Aorta (tissue), 5 donors: ENCODE measurements at places on chromosomes 5 and 9. TPM values are rescaled to one million over a fixed set of nuclear protein-coding genes. Genes with fewer than 3 reads are reported as not detected.
A peak's percentile ranks its signal among the peaks of the same experiment; 100 is the strongest.

DNA sequence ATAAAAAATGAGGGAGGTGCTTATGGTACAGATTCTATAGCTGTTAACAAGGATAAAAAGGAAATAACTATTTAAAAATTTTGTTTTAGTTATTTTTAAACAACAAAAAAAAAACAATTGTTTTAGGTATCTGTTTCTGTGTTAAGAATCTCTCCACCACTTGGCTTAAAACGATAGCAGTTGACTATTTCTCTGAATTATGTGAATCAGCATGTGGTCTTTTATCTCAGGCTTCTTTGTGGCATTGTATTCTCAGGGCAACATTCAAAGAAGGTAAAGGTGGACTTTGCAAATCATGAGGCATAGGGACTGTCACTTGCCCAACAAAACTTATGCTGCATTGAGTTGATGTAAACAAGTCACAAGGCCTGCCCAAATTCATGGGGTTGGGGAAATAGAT, 55.2 kb downstream of the ERBIN start:
- H3K36me3 ChIP-seq, result no peaks in the 10 kb centered on the region
- no peak overlapping the region for H3K4me3 ChIP-seq
- H3K27ac ChIP-seq, result no peak overlapping the region
- H3K27me3 ChIP-seq, result no peaks in the 10 kb centered on the region
- no peak for DNase-seq

DNA sequence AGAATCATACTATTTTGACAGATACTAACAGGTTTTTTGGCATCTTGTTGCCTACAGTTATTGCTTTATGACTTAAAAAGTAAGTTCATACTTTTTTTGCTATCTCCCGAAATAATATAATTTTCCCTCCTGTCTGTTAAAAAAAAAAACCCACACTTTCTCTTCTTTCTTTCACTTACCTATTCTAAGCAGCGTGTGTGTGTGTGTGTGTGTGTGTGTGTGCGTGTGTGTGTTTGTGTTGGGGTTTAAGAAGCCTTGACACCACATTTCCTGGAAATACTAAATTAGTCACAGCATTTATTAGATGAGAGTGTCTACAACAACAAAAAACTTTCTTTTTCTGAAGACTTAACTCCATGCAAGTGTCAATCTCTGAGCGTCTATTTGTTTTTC, 12.4 kb downstream of the TNFAIP8 start:
- no peak overlapping the region for H3K4me3 ChIP-seq
- no peak overlapping the region for H3K27ac ChIP-seq
- H3K27me3 ChIP-seq, result no peaks in the 10 kb centered on the region
- H3K36me3 ChIP-seq, result no peaks in the 10 kb centered on the region
- H3K4me1 ChIP-seq, result peaks cover 6% of the 10 kb centered on the region
- no peak for DNase-seq

Gene ABCA1
- 44.7 TPM for total RNA-seq

Gene SLC27A6
- total RNA-seq, result 0.24 TPM

- no peaks in the 10 kb centered on the region for H3K36me3 ChIP-seq
- no peaks in the 10 kb centered on the region for H3K27me3 ChIP-seq
- H3K4me1 ChIP-seq, result no peaks in the 10 kb centered on the region
- no peak overlapping the region for H3K27ac ChIP-seq
- no peak for DNase-seq
- H3K4me3 ChIP-seq, result no peak overlapping the region
Measured at GRCh38 chr9:78788101-78788500, 491.2 kb downstream of the PSAT1 start.

Gene C9
- 0.13 TPM for total RNA-seq

Gene PCA3
- total RNA-seq, result 0.32 TPM

DNA sequence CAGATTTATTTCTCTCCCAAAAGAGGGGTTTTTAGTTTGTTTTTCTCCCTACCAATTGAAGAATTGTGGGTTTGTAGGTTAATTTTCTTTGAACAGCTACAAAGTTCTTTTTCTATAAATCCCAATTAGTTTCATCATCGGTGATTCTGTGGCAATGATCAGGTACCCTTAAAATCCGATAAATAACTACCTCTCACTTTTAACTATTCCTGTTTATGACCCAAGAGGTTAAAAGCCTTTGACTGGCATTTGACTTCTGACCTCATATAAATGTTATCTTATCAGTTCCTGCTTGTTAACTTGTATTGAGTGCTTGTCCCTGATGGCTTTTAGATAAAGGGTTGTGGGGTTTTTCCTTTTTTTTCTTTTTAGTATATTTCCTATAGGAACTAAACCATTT, 124.4 kb upstream of the TMEM161B start:
- no peaks in the 10 kb centered on the region for H3K4me1 ChIP-seq
- no peaks in the 10 kb centered on the region for H3K36me3 ChIP-seq
- no peaks in the 10 kb centered on the region for H3K27me3 ChIP-seq
- H3K4me3 ChIP-seq, result no peak overlapping the region
- H3K27ac ChIP-seq, result no peak overlapping the region

DNA sequence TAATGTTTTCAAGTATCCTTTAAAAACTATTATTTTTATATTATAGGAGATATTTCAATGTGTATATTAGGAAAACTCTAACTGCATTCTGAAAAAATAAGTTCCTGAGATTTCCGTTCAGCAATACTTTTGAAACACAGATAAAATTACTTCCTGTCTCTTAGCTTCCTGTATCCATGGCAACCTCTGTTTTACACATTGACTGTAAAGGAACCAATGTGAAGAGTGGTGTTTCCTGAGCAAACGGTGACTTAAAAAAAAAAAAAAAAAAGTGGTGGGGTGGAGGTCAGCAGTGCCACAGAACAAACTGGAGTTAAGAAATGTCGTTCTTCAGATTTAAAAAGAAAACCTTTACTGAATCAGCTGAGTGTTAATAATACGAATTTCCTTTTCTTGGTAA, at the start of gene LRRC70:
LRRC70 (plus strand) TSS at position 280 of the 400 bp plus-strand sequence. CDS start 620 bp downstream, outside the sequence.
- no peak within 1 kb of the TSS for H3K4me3 ChIP-seq
- no peaks in the 10 kb centered on the region for H3K4me1 ChIP-seq
- H3K27me3 ChIP-seq, result no peaks in the 10 kb centered on the region
- no peak for DNase-seq

GRCh38 chr5:88193896-88194295, 74.7 kb downstream of the TMEM161B start:
- no peak overlapping the region for H3K27ac ChIP-seq
- H3K4me3 ChIP-seq, result no peak overlapping the region
- DNase-seq, result no peak
- no peaks in the 10 kb centered on the region for H3K36me3 ChIP-seq
- no peaks in the 10 kb centered on the region for H3K4me1 ChIP-seq

Gene PCDHGA1
- 1.6 TPM for total RNA-seq

Gene LTC4S
- total RNA-seq, result 34.7 TPM

GRCh38 chr9:36884721-36885120, 149.3 kb downstream of the PAX5 start:
- DNase-seq, result peak; percentile 55
- no peak overlapping the region for H3K4me3 ChIP-seq
- H3K27me3 ChIP-seq, result no peaks in the 10 kb centered on the region
- H3K4me1 ChIP-seq, result no peaks in the 10 kb centered on the region
- no peak overlapping the region for H3K27ac ChIP-seq

Gene BTNL3
- not detected for total RNA-seq

DNA sequence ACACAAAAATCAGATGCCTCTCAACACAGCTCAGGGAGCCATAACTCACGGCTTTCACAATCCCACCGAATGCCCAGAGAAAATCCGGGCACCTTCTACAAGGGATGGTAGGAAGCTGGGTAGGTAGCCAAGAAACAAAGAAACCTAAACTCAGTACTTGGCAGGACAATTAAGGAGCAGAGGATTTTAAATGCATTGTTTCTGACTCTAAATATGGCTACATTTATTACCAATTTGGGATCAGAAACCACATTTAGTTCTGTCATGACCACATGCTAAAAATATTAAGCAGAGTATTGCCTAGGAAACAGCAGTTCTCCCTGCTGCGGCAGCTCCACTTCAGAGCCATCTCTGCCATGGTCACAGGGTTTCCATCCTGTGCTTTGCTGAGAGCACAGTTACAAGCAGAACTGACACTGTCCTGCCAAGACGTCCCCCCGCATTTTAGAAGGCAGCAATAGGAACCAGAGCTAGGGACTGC, 57.5 kb downstream of the SIL1 start:
- H3K27ac ChIP-seq, result peak overlapping the region; percentile 61
- no peak for DNase-seq

DNA sequence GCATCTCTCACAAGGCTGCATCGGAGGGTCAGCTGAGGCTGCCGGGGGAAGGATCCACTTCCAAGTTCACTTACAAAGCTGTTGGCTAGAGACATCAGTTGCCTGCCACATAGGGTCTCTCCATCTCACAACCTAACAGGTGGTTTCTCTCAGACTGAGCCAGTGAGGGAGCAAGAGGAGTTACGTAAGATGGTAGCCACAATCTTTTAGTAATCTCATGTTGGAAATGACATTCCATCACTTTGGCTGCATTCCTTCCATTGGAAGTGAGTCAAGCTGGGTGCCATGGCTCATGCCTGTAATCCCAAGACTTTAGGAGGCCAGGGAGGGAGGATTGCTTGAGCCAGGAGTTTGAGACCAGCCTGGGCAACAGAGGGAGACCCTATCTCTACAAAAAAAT, 7.4 kb upstream of the GRK6 start:
- H3K27me3 ChIP-seq, result no peaks in the 10 kb centered on the region
- no peaks in the 10 kb centered on the region for H3K36me3 ChIP-seq

Gene NMRK1
- total RNA-seq, result 33.1 TPM

Gene MOB3B
- 9.0 TPM for total RNA-seq

GRCh38 chr9:129567842-129568559, 52.9 kb downstream of the C9orf50 start:
- H3K36me3 ChIP-seq, result no peaks in the 10 kb centered on the region
- peak; percentile 84 for DNase-seq
- peak overlapping the region; percentile 29 for H3K4me3 ChIP-seq
- no peaks in the 10 kb centered on the region for H3K27me3 ChIP-seq
- no peaks in the 10 kb centered on the region for H3K4me1 ChIP-seq

DNA sequence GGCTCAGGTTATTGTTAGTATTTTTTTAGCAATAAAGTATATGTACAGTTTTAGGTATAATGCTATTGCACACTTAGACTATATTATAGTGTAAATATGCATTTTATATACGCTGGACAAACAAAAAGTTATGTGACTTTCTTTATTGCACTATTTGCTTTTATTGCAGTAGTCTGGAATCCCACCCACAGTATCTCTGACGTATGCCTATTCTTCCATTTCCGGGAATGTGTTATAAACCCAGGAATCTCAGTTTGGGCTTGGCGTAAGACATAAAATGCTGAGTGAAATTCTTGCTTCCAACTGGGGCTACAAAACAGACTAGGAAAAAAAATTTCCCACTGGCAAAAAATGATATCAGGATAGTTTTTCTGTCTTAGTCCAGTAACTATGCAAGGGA, 119.1 kb downstream of the HTR1A start:
- no peaks in the 10 kb centered on the region for H3K27me3 ChIP-seq
- H3K4me1 ChIP-seq, result no peaks in the 10 kb centered on the region
- H3K27ac ChIP-seq, result no peak overlapping the region
- no peak for DNase-seq

DNA sequence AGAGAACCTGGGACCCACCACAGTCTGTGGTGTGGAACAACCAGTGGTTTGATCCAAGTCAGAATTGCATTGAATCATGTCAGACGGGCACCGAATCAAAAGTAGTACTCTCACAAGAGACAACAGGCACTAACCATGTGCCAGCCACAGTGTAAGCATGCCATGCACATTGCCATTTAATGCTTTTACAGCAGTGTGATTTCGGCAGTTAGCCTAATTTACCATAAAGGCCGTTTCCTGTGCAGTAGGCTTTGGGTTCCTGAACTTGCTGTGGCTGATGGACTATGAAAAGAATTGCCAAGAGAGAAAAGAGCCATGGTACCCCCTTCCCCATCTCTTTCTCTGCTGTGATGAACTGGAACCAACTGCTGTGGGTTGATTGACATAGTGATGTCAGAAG, 540.6 kb downstream of the EBF1 start:
- no peak overlapping the region for H3K4me3 ChIP-seq
- no peak for DNase-seq
- H3K4me1 ChIP-seq, result no peaks in the 10 kb centered on the region
- peaks cover 1% of the 10 kb centered on the region for H3K27me3 ChIP-seq

GRCh38 chr9:17509151-17509550, 69.7 kb upstream of the SH3GL2 start:
- no peaks in the 10 kb centered on the region for H3K4me1 ChIP-seq
- H3K4me3 ChIP-seq, result no peak overlapping the region
- DNase-seq, result no peak
- H3K27me3 ChIP-seq, result no peaks in the 10 kb centered on the region
- no peaks in the 10 kb centered on the region for H3K36me3 ChIP-seq

DNA sequence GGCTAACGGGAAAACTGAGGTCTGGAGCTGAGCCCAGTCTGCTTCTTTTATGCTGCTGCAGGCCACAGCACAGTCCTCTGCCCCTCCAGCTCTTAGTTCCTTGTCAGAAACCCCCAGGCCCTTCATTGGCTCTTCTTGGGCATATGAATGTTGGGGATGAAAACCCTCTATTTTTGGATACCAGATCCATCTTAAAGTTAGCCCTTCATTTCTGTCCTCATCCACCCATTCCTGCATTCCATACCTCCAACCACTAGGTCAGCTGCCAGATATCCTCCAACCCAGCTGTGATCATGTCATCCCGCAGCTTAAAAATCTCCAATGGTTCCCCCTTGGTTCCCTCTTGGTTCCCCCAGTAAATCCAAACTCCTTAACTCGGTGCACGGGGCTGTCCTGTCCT, 1.8 kb upstream of the SLC25A51 start:
- H3K4me1 ChIP-seq, result peaks cover 3% of the 10 kb centered on the region
- no peaks in the 10 kb centered on the region for H3K27me3 ChIP-seq
- no peak for DNase-seq
- no peak overlapping the region for H3K4me3 ChIP-seq
- H3K36me3 ChIP-seq, result no peaks in the 10 kb centered on the region
- no peak overlapping the region for H3K27ac ChIP-seq

- no peak for DNase-seq
- no peaks in the 10 kb centered on the region for H3K27me3 ChIP-seq
- H3K36me3 ChIP-seq, result no peaks in the 10 kb centered on the region
- H3K4me1 ChIP-seq, result no peaks in the 10 kb centered on the region
Measured at GRCh38 chr5:146607659-146608332, 91.8 kb upstream of the GPR151 start.

- H3K27ac ChIP-seq, result no peak overlapping the region
- H3K4me3 ChIP-seq, result no peak overlapping the region
- H3K27me3 ChIP-seq, result no peaks in the 10 kb centered on the region
- no peaks in the 10 kb centered on the region for H3K36me3 ChIP-seq
- DNase-seq, result no peak
Measured at GRCh38 chr5:108061941-108062340, 320.0 kb downstream of the FBXL17 start.

Gene CATSPER3
- total RNA-seq, result 0.63 TPM
